Esophagus muscularis mucosa (tissue), 4 donors: ENCODE measurements at places on chromosomes 2 and 18. TPM values are rescaled to one million over a fixed set of nuclear protein-coding genes. Genes with fewer than 3 reads are reported as not detected.

DNA sequence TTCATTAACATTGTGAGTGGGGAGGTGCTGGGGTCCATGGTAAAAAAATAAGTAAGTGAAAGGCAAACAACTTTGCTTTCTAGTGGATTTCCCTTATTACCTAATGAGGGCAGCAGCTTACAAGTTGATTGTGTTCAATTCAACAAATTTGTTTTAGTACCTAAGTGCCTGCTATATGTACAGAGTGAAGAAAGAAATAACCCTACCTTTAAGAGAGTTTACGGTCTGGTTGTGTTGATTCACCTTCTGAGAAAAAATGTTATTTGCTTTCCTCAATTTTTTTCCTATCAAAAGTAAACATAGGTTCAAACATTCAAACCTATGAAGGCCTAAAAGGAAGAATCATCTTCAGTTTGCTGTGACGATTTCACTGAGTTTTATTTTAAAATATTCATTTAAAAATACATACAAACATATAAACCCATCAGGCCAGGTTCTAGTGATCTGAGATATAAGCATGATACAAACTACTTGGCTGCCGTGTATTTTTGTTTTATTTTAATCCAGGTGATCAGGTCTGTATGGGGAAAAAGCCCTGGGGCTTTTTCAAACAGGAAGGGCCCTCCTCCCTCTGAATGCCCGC, 1.5 kb upstream of the SPTBN1 start:
- no peak for DNase-seq
- H3K4me1 ChIP-seq, result peaks cover 33% of the 10 kb centered on the region
- peak overlapping the region; percentile 99 for H3K27ac ChIP-seq
- no peaks in the 10 kb centered on the region for H3K27me3 ChIP-seq

DNA sequence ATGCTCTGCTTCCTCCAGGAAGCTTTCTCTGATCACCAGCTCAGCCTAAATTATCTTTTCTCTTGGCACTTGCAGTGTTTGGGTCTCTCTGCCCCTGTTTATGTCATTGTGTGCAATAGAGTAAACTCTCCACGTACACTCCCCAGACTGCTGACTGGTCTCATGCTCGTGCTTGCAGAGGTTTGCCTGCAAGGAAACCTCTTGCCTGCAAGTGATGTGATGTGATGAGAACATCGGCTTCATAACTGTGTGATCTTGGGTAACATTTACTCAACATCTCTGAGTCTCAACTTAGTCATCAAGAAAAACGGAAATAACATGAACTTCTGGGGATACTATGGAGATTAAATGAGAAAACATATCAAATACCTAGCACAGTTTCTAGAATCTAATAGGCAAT, 92.3 kb downstream of the BIN1 start:
- peak; percentile 39 for DNase-seq
- H3K27me3 ChIP-seq, result peaks cover 48% of the 10 kb centered on the region
- no peak overlapping the region for H3K27ac ChIP-seq
- H3K4me1 ChIP-seq, result no peaks in the 10 kb centered on the region
- no peaks in the 10 kb centered on the region for H3K36me3 ChIP-seq
- H3K4me3 ChIP-seq, result no peak overlapping the region

GALNT14 gene
- total RNA-seq, result not detected

DNA sequence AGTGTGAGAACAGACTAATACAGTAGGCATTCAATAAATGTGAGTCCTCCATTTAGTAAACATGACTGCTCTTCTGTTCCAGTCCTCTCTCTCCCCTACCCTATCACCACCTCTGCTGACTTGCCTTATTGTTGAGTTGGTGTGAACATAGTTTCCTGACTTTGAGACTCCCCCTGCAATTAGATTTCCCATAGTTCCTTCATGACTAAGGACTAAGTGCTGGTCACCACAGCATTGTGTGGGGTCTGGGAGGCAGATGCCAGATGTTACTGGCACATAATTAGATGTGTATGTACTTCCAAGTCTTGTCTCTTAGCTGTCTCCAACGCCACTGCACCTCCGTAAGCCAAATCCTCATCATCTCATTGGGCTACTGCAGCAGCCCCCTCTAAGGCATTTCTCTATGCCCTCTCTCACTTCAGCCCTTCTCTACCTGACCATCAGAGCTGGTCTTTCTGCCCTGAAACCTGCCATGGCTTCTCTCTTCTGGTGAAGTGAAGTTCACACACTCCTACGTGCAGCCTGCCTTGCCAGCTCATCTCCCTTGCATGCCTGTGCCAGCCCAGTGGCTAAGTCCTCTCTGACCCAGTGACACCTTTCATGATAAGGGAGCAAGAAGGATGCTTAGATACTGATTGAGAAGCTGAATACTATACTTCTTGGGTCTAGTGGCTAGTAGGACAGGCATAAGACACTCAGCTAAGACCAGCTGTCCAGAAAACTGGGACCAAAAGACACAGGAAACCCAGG, 81.6 kb upstream of the ALPP start:
- no peak overlapping the region for H3K4me3 ChIP-seq
- H3K27me3 ChIP-seq, result no peaks in the 10 kb centered on the region
- no peak for DNase-seq
- no peaks in the 10 kb centered on the region for H3K4me1 ChIP-seq
- H3K36me3 ChIP-seq, result peaks cover 23% of the 10 kb centered on the region

- H3K27ac ChIP-seq, result no peak overlapping the region
- no peaks in the 10 kb centered on the region for H3K36me3 ChIP-seq
- H3K4me3 ChIP-seq, result no peak overlapping the region
- DNase-seq, result no peak
Measured at GRCh38 chr2:67616749-67617148, 219.6 kb downstream of the ETAA1 start.

HOXD8 gene
- total RNA-seq, result 3.7 TPM

DNA sequence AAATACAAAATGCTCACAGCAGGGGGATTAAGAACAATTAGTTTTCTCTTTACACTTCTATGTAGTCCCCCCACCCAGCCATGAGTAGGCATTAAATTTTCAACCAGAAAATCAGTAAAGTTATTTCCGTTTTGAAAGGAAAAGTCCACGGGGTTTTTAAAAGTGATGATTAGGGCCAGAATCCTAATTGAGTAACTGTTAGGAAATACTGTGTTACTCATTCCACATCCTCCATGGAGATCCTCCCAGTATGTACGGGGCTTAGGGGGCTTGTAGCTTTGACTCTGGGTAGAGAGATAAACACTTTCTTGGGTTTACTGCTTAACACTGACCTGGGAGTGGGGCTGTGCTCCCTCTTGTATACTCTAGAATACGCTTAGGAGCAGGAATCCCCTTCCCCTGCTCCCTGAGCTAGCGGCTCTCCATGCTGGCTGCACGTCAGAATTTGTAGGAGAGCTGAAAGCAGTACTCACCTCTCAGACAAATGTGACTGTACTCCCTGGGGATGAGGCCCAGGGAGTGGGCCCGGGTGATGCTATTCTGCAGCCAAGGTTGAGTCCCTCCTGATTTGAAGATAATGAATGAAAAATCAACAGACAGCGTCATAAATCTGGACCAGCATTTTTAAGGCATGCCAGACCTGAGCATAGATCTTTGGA, 100.5 kb downstream of the SLC4A3 start:
- peaks cover 10% of the 10 kb centered on the region for H3K4me1 ChIP-seq
- H3K36me3 ChIP-seq, result no peaks in the 10 kb centered on the region
- H3K4me3 ChIP-seq, result no peak overlapping the region
- no peaks in the 10 kb centered on the region for H3K27me3 ChIP-seq

- peaks cover 4% of the 10 kb centered on the region for H3K4me1 ChIP-seq
- H3K36me3 ChIP-seq, result no peaks in the 10 kb centered on the region
- no peak overlapping the region for H3K4me3 ChIP-seq
- H3K27ac ChIP-seq, result no peak overlapping the region
Measured at GRCh38 chr2:68121873-68122679, 35.6 kb upstream of the PNO1 start.

DNA sequence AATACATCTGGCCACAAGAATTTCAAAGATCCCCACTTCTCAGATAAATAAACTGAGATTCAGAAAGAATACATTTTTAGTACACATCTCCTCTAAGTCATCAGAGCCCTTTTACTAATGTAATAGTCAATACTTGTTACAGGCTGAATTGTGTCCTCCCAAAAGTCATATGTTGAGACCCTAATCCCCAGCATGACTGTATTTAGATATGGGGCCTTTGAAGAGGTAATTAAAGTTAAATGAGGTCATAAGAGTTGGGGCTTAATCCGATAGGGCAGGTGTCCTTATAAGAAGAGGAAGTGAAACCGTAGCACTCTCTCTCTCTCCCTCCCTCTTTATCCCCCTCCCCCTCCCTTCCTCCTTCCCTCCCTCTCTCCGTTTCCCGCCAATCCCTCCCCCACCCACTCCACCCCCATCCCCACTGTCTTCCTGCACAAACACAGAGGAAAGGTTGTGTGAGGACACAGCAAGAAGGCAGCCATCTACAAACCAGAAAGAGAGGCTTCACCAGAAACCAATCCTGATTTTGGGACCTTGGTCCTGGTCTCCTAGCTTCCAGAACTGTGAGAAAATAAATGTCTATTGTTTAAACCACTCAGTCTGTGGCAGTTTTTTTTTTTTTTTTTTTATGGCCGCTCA, 66.6 kb upstream of the ZNF397 start:
- H3K4me1 ChIP-seq, result peaks cover 14% of the 10 kb centered on the region
- no peaks in the 10 kb centered on the region for H3K27me3 ChIP-seq
- no peaks in the 10 kb centered on the region for H3K36me3 ChIP-seq
- H3K4me3 ChIP-seq, result no peak overlapping the region

ARID5A gene
- 238 TPM for total RNA-seq

- DNase-seq, result peak; percentile 37
- H3K4me1 ChIP-seq, result no peaks in the 10 kb centered on the region
- H3K27ac ChIP-seq, result no peak overlapping the region
- no peaks in the 10 kb centered on the region for H3K27me3 ChIP-seq
- H3K4me3 ChIP-seq, result no peak overlapping the region
Measured at GRCh38 chr2:224847961-224848850, 132.0 kb upstream of the CCDC195 start.
